Astrocyte of the spinal cord (primary cell): ENCODE measurements at places on chromosomes 1 and 21.

DNA sequence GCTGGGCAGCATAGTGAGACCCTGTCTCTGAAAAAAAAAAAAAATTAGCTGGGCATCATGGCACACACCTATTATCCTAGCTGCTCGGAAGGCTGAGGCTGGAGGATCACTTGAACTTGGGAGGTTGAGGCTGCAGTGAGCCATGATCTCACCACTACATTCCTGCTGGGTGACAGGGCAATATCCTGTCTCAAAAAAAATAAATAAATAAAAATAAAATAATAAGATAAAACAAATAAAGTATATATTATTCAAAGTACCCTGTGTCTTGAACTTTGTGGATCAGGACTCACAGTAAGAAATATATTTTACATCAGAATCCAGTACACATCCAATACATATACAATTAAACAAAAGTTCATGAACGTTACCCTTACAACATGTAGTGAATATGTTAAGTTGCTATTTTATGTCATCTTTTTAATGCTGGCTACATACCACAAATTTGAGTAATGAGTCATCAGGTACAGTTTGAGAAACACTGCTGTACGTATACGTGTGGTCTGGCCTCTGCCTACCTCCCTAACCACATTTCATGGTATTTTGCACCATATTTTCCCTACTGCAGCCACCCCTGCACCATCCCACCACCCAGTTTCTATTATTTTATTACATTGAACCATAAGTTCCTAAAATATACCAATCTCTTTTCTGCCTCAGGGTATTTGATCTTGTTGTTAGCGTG, 4.4 kb downstream of the NME7 start:
- peak; percentile 91 for DNase-seq

- DNase-seq: no peak
Observed at GRCh38 chr21:19018529-19018928, 614.9 kb upstream of the TMPRSS15 start.

GRCh38 chr1:100036718-100037655, 67.2 kb downstream of the SLC35A3 start:
- peak; percentile 52 for DNase-seq

DNA sequence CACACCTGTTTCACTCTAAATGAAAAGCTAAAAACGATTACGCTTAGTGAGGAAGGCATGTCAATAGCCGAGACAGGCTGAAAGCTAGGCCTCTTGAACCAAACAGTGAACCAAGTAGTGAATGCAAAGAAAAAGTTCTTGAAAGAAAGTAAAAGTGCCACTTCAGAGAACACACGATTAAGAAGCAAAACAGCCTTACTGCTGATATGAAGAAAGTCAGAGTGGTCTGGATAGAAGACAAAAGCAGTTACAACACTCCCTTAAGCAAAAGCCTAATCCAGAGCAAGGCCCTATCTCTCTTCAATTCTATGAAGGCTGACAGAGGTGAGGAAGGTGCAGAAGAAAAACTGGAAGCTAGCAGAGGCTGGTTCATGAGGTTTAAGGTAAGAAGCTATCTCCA, 130.7 kb downstream of the SIPA1L2 start:
- DNase-seq: no peak

GRCh38 chr1:8283058-8283884, 34.6 kb upstream of the SLC45A1 start:
- no peak for DNase-seq

- DNase-seq: no peak
Observed at GRCh38 chr1:58714544-58714943, 14.7 kb upstream of the MYSM1 start.

- no peak for DNase-seq
Observed at GRCh38 chr1:7580923-7581753, 190.0 kb upstream of the VAMP3 start.

DNA sequence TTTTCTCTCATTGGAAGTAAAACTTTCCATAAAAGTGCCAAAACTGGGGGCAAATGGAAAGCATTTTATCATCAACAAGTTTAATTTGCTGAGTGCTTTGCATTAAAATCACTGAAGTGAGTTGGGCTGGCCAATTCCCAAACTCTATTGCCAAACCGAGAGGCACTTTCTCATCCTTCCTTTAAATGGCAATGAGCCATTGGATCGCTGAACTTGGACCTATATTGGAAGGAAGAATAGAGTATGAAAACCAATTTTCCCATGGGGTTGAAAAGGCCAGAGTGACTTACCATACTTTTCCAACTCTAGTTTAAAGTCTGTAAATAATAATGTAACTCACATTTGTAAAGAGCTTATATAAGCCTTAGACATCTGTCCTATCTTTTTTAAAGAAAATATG, 189.1 kb upstream of the C1orf87 start:
- DNase-seq: no peak

- peak; percentile 31 for DNase-seq
Observed at GRCh38 chr1:16048573-16049189, 5.1 kb downstream of the CLCNKB start.

DNA sequence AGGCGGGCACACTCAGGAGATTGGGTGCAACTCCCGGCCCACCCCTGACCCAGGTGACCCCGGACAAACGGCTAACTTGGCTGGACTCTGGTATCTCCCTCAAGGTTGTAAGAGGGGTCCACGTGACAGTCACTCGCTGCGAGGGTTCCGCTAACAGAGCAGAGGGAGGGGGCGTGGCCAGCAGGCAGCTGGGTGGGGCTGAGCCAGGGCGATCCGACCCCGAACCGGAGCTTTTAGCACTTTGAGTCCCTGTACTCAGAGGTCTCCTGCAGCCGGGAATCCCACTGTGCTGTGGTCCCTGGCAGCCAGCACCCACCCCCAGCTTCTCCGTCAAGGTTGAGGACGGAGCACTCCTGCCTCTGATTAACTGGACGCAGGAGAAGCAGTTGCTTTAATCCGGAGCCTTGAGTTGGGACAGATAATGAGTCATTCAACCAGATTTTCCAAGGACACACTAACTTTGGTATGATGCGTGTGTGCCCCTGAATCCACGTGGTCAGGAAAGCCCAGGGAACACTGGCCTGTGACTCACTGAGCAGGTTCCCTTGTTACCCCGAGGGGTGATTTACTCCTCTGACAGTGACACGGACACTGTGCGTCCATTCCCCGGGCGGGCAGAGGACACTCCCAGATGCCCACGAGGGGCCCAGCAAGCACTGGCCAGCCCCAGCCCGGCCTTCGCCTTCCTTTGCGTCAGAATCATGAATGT, 16.8 kb downstream of the TRPM2 start:
- no peak for DNase-seq

DNA sequence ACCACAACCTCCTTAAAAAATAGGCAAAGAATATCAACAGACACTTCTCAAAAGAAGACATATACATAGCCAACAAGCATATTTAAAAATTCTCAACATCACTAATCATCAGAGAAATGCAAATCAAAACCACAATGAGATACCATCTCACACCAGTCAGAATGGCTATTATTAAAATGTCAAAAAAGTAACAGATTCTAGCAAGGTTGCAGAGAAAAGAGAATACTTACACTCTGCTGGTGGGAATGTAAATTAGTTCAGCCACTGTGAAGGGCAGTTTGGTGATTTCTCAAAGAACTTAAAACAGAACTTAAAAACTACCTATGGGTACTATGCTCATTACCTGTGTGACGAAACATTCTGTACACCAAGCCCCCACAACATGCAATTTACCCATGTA, 20.7 kb downstream of the CD1B start:
- DNase-seq: no peak

GRCh38 chr21:45316871-45317397, 29.2 kb upstream of the POFUT2 start:
- no peak for DNase-seq

GRCh38 chr1:17342014-17342441, 30.0 kb upstream of the PADI6 start:
- DNase-seq: no peak

DNA sequence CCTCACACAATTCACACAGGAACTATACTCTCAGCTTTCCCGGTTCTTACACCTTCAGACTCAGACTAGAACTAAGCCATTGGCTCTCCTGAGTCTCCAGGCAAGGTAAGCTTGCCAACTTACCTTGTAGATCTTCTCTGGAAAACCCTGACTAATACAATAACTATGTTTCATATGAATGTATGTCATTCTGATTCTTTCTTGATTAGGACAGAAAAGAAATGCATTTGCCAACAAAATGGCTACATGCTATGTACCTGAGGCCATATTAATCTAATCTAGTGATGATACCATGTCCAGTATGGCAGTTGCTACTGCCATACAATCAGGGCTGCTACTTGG, 9.8 kb upstream of the ZSWIM5 start:
- no peak for DNase-seq

DNA sequence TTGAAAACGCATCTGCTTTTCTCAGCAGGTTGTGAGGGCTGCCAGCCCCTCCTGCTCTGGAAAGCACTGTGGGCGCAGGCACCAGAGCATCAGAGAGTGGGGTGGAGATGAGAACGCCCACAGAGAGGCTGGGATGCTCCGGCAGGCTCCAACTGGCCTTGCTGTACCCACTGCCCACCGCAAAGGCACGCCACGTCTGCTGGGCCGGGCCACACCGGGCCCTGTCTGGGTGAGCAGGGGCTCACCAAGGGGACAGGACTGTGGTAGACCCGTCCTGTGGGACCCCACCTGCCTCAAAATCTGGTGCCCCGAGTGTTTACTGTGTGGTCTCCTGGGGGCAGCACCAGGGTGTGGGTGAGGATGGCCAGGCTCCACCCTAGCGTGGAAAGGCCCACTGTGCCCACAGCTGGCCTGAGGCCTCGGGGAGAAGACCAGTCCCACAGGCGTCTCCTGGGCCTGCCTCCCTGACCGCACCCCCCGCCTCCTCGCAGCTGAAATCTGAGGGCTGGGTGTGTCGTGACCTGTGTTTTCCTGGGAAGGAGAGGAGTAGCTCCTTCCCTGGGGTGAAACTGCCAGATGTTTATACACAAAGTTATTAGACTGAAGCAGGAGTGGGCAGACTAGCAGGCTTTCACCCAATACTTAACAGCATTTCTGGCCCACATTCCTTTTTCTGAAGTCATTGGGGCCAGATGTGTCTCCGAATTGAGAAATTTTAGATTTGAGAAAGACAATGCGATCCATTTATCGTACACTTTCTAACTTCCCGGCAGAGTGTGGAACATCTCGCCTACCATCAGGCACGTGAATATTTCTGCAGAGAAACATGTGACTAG, 53.8 kb downstream of the STUM start:
- DNase-seq: peak; percentile 2
